NB4 (cell line): ENCODE measurements at places on chromosomes 3 and 15.

- peak; percentile 24 for DNase-seq
These were observed 28.0 kb upstream of the VGLL4 start for GRCh38 chr3:11671648-11672100.

- no peak for DNase-seq
These were observed 49.7 kb upstream of the TPRG1 start for GRCh38 chr3:189122110-189122509.

GRCh38 chr15:90851114-90851513, 17.3 kb upstream of the FURIN start:
- DNase-seq = no peak

DNA sequence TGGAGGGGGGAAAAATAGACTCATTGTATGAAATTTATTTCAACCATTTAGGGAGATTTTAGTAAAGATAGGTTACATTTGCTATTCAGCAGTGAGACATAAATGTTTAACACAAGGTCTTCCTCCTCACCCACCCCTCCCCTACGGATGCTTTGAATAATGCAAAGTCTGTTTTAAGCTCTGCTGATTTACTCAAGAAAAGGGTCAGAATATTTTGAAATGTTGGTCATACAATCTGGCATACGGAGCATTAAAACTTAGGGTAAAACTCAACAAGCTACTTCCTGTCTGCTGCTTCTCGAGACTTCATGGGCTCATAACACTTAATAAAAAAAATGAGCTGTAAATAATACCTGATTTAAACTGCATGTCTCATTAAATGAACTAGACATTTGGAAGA, 156.3 kb downstream of the WNT5A start:
- no peak for DNase-seq

- peak; percentile 24 for DNase-seq
These were observed 294.8 kb downstream of the MCTP2 start for GRCh38 chr15:94526071-94526689.

GRCh38 chr15:60392986-60393790, 4.6 kb downstream of the ANXA2 start:
- peak; percentile 50 for DNase-seq

- no peak for DNase-seq
These were observed 256.0 kb upstream of the ZPLD1 start for GRCh38 chr3:102178817-102179216.

- DNase-seq = no peak
These were observed 47.3 kb downstream of the PTPRG start for GRCh38 chr3:61608711-61609110.

DNA sequence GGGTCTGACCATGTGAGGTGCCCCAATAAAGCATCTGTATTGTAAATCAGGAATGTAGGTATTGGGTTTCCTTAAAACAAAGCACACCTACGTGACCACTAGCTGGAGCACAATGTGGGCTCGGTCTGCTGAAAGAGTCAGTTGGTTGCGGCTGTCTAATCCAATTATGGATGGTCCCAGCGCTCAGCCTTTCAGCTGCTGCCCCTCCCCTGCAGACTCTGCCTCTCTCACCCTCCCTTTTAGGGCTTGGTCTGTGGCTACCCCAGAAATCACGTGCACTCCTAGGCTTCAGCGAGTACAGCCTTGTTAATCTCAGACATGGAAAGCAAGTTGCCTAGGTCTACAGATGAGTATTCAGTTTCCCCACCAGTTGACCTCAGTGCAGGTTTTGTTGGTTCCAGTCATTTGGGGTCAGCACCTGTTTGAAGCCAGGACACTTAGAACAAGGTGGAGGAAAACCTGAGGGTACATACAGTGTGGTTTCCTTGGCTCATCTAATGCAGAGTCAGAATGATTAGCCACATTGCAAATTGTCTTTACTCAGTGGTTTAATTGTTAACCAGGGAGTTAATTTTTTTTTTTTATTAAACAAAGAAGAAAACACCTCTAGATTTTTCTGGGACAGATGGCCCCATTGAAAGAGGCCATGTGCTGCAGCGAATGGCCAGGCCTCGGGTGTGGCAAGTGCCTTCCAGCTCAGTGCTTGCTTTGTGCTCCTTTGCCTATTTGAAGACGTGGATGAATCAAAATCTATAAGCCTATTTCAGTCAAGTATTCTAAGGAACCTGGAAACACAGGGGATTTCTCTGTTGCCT, 137.7 kb downstream of the IGF1R start:
- DNase-seq = no peak

GRCh38 chr15:82914396-82914795, 38.1 kb downstream of the HOMER2 start:
- DNase-seq = no peak

DNA sequence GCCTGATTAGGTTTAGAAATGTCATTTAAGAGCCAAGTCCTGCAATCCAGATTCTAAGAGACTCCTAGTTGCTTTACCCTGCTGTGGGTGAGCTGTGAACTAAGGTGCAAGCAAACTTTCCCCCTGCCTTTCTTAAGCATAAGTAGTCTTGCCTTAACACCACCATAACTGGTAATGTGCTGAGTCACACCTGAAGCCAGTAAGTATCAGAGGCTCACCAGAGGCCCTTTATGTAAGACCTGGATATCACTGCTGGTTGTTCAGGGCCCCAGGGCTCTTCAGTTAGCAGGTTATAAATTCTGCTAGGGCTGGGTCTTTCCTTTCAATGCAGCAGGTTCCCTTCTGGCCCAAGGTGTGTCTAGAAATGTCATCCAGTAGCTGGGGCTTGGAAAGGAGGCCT, 509.9 kb downstream of the VGLL3 start:
- peak; percentile 2 for DNase-seq

- DNase-seq = no peak
These were observed 16.9 kb upstream of the RYR3 start for GRCh38 chr15:33293713-33294334.

DNA sequence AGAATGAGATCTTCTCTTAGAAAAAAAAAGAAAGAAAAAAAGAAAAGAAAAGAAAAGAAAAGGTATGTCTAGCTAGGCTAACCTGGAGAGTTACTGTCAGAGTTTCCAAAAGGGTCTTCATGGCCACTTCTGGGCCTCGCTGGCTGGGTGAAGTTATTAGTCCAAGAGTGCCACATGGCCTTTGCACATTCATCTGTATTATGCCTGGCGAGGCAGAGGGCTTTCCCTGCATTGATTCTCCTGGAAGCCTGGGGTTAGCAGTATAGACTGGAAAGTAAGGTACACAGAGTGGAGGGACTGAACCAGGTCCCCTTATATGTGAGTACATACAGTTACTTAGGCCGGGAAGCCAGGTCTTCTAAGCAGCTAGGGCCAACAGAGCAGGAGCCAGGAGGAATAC, 54.8 kb upstream of the CGNL1 start:
- no peak for DNase-seq

DNA sequence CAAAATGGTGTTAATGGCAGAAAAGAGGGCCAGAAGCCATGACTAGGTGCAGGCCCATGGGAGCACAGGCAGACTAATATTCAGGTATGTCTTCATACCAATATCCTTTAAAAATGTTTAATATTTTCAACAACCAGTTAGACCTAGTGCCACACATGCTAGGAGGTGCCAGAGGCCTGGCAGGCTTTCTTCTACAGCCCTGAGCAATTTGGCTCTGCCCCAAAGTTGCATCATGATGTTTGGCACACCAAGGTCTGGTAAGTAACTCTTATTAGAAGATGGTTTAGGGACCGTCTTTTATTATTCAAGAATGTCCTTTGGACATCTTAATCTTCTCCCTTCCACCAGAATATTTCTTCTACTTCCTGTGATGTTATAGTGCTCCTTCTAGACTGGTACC, 34.8 kb downstream of the MITF start:
- no peak for DNase-seq

DNA sequence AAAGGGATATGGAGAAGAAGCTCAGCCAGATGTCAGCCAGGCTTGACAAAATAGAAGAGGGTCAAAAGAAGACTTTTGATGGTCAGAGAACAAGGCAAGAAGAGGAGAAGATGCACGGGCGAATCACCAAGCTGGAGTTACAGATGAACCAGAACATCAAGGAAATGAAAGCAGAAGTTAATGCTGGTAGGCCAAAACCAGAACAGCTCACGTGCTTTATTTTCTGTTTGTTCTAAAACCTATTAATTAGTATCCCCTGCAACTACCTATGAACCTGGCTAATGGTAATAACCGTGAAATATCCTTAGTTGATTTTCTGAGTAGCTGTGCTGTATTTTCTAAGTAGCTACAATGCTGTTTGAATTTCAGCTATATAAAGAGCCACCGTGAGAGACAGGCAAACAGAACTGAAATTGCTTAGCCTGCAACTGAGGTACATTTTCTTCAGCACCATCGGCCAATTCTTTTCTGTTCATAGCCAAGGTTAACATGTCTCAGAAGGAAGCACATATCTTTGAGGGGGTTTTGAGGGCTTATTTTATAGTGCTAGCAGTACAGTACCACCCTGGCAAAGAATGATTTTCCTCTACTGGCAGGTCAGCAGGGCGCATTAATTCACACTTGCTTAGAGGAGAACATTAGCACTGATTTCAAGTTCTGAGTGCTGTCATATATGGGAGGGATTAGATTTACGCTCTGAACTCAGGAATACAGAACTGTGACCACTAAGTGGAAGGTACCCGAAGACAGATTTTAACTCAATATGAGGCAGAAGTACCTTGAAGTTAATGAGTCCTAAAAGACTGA, 78.9 kb downstream of the FAM81A start:
- no peak for DNase-seq

DNA sequence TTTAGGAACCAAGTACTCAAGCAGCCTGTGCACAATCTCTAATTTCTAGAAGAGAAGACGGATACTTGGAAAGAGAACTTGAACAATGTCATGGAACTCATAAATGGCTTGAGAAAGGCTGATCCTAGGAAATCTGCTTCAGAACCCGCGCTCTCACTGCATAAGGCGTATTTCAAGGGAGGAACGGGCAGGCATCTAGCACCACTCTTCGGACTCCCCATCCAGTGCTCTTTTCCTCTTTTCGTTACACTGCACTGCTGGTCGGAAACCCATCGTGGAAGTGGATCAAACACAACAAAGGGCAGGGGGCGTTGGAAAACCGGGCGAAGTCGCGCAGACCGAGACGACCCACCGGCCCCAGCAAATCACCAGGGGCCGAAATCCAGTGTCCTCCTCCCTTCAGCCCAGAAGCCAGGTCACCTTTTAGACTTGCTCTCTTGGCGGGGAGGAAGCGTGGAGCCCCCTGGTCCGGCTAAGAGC, 539 bp upstream of the TLNRD1 start:
- DNase-seq = peak; percentile 46

- no peak for DNase-seq
These were observed 971.2 kb downstream of the DIPK2A start for GRCh38 chr3:144942838-144943197.

DNA sequence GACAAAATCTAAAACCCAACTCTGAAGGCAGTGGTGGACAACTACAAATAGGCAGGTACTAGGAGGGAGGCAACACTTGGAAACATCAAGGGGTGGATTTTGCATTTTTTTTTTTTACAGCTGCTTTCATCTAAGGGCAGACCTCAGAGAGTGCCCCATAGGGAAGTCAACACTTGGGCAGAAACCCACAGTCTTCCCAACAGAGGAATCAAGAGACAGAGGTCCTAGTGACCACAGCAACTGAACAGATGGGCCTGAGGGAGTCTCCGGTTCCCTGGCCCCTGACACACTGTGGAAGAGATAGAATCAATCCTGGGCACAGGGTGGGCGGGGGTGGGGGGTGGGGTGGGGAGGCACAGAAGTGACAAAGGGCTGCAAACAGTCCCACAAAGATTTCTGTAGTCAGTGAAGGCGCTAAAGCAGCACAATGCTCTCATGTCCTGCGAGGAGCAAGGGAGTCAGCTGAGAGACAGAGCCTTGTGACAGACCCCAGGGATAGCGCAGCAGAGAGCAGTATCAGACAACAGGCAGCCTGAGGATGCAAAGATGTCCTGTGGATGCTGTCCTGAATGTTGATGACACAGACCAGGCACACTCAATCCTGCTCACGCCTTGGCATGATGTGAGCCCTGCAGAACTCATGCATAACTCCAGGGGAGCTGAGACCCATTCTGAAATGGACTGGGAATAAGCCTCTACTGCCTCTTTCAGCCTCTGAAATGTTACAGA, 6.9 kb upstream of the RFTN1 start:
- DNase-seq = no peak

DNA sequence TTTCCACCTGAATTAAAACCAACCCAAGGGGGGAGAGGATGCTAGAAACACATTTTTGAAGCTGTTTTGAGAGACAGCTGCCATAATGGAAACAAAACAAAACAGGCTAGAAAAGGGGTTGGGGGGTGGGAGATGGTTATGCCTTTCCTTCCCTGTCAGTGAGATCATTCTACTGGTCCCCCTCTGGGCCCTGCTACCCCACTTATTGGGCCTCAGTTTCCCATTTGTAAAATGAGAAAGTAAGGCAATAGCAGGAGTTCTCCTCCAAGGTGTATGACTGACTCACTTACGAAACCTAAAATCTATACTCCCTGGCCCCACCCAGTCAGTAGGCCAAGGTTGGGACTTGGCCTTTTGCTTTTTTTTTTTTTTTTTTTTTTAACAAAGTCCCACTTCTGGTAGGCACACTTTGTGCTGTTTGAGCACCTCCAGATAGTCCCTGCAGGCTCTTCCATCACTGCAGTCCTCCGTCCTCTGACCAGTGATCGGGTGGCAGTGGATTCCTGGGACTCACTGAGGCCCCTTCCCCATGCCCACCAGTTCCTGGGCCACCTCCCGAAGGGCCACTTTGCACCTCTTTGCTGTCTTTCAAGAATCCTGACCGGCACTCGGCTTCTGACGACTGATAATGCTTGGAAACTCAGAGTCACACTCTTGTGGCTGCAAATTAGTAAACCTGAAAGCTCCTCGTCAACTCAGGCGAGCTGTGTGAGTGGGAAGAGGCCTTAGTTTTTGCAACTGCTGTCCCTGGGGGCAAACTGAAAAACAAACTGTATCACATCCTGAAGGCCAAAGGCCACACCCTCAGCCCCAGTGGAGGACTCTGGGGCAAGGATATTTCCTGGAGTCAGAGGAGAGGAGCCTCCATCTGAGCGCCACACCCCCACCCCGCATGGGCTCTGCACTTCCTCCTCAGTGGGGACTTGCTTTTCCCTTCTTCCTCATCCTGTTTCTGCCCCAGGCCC, 6.7 kb upstream of the PSTPIP1 start:
- peak; percentile 99 for DNase-seq

DNA sequence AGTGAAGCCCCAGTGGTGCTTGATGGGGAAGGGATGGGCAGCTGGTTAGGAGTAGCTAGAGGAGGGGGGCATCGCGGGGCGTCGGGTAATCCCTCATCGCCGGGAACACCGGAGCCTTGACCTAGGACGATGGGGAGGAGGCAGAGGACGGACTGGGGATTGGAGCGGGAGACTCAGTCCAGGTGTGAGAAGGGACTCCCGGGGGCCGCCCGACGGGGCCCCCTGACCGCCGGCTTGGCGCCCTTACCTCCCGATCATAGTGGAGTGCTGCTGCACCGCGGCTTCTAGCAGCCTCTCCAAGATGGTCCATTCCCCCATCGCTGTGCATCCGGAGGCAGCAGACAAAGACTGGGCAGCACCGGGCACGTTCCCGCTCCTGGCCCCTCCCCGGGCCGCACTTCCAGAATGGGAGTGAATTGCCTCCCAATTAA, 612 bp downstream of the GJD2 start:
- no peak for DNase-seq

- no peak for DNase-seq
These were observed 61.0 kb upstream of the SLC24A5 start for GRCh38 chr15:48059791-48060190.

- no peak for DNase-seq
These were observed 7.3 kb downstream of the PRR23E start for GRCh38 chr3:127200086-127200691.
